ENCODE measurements at places on chromosomes 5 and 9. TPM values are rescaled to one million over a fixed set of nuclear protein-coding genes. Genes with fewer than 3 reads are reported as not detected.

Gene DIPK1B
- total RNA-seq, result not detected

GRCh38 chr5:129399069-129399468, 61.0 kb upstream of the ADAMTS19 start:
- H3K4me1 ChIP-seq, result no peaks in the 10 kb centered on the region
- H3K36me3 ChIP-seq, result no peaks in the 10 kb centered on the region
- H3K27ac ChIP-seq, result no peak overlapping the region
- DNase-seq, result no peak
- H3K27me3 ChIP-seq, result no peaks in the 10 kb centered on the region

DNA sequence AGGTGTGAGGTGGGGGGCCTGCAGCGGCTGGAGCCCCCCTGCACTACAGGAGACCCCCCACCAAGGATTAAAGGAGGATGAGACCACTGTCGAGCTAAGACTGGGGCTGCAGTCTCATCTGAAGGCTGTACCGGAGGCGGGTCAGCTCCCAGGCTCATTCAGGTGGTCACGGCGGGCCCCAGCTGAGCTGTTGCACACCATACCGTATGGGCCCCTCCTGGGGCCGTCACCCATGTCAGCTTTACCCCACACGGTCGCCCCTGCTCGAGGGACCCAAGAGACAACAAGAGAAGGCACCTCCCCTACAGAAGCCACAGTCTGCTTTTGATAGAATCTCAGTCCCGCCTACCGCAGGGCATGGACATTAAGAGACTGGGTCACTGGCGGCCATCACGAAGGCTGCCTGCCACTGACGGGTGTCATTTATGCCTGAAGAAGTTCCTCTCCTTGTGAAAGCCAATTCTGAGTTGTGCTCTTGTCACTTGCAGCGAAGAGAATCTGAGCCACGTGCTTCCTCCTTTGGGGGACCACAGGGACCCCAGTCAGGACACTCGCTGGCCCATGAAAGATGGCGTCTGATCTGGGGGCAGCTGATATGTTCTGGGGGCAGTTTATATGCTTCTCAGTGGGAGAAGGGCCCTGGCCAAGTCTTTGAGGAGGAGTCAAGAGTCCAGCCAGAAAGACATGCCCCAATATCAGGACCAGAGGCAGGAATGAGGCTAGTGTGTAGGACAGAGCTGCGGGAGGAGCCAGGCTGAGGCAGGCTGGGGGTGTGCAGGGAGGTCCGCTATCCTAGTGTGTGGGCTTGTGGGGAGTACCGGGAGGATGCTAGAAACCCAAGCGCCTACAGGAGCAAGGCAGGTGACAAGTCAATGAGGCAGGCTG, 102.4 kb downstream of the ZNF354C start:
- peaks cover 4% of the 10 kb centered on the region for H3K4me1 ChIP-seq
- no peak overlapping the region for H3K27ac ChIP-seq

DNA sequence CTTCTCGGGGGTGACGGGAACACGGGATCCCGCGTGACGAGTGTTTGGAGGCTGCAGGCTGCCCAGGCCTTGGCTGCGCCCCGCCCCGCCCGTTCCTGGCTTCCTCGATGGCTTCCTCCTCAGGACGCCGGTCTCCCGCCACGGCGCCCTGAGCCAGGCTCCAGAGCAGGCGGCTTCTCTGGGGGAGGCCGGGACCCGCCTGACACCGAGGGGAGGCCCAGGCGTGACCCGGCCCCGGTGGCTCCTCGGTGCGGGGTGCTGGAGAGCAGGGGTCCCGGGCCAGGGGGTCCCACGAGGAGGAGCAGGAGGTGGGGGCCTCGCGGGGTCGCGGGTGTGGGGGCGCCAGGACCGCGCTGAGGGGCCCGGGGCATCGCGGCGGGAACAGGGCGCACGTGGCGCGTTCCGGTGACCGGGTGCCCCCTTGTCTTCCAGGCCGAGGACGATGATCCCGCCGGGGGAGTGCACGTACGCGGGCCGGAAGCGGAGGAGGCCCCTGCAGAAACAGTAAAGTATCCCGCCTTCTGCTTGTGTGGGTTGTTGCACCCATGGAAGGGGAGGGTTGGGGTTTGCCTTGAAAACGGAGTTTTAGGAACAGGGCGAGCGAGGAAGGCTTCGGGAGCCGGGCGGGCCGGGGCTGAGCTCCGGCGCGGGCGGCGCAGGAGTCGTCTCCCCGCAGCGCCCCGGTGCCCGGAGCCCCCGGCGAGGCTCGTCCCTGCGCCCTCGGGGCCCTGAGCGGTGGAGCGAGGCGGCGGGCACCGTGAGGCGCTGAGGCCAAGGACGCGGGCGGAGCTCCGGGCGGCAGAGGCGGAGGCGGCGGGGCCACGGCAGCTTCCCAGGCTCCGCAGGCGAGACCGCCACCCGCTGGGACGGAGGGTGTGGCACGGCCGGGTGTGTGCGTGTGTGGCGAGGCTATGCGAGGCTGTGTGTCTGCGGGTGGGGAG, 22.2 kb downstream of the AHRR start:
- peak overlapping the region; percentile 69 for H3K4me3 ChIP-seq
- peaks cover 28% of the 10 kb centered on the region for H3K36me3 ChIP-seq
- DNase-seq, result peak; percentile 98
- no peaks in the 10 kb centered on the region for H3K27me3 ChIP-seq
- peaks cover 14% of the 10 kb centered on the region for H3K4me1 ChIP-seq

DNA sequence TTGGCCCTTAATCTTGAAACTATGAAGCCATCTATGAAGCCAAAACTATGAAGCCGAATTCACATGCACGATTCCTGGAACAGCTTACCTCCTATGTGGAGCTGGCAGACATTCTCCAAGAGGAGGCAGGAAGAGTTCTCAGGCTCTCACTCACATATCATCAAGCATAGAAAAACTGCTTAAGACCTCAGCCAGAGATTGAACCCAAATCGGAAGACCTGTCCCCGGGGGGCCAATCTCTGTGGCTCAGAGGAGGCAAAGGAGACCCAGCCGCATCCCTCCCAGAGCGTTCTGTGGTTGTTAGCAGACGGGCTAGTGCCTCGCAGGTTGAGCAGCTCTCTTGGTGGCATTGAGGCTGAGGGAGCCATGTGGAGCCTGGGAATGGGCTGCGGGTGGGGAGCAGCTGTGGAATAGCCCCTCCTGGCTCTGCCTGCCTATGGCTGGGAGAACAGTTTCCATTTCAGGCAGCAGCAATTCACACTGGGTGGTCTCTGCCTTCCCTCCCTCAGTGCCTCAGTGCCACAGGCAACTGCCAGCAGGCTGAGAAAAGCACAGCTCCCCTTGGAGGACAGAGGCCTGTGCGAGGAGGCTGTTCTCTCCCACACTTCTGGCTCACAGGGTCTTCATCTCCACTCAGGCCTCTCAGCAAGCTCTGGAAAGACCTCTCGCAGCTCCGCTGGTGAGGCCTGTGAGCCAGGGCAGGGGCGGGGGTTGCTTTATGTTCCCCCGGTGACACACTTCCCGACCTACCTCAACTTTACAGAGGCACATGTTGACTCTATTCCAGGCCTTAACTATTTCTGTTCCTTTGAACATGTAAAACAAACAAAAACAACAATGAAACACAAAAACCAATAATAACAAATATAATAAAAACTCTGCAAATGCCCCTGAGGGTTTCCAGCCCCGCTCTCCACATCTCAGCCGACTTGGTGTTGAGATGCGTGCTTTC, 17.4 kb upstream of the TMEM174 start:
- H3K4me3 ChIP-seq, result no peak overlapping the region
- H3K4me1 ChIP-seq, result peaks cover 3% of the 10 kb centered on the region
- no peaks in the 10 kb centered on the region for H3K36me3 ChIP-seq
- DNase-seq, result no peak
